ENCODE measurements at places on chromosomes 1 and 21.

DNA sequence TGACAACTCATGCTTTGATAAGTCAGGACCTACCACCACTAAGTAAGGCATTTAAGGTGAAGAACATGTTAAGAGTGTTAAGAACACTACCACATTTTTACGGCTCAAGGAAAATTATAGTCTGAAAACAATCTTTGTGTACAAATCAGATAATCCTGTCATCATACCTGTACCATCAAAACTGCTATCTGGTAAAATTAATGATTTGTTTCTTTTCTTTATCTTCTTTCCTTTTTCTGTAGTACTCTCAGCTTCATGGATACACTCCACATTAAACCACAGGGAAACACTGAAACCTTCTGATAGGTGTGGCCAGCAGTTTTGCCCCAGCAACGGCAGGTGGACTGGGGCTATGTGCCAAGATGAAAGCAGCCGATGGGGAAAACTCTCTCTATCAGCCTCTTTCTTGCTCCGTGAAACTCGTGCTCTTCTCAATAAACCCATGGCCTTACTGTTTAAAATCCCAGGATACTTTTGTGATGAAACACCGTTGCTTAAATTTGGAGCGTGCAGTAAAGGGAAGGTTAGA is 75.1 kb downstream of the LYST start:
- no peak for DNase-seq

GRCh38 chr1:224589006-224589405 is 27.1 kb upstream of the CNIH3 start:
- DNase-seq = no peak

DNA sequence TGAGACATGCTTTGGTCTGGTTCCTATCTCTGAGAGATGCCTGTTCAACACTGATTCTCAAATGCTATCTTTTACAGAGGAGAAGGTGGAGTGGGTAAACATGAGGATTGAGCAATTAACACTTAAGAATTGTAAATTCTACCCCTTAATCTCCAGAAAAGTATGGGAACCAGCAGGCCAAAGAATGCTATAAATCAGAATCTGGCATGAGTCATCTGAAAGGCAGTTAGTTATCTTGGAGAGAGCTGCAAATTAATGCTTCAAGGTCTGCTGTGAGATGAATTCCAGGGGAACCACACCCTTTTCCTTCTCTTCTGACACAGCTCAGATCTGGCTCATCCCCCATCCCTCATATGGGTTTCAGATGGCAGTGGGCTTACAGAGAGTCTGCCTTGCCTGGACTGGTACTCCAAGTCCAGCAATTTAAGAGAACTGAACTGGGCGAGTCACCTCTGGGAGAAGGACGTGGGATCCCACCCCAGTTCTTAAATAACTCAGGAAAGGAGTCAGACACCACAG is 5.2 kb downstream of the S100A10 start:
- no peak for DNase-seq

GRCh38 chr1:29920316-29920715 is 684.0 kb downstream of the PTPRU start:
- no peak for DNase-seq

DNA sequence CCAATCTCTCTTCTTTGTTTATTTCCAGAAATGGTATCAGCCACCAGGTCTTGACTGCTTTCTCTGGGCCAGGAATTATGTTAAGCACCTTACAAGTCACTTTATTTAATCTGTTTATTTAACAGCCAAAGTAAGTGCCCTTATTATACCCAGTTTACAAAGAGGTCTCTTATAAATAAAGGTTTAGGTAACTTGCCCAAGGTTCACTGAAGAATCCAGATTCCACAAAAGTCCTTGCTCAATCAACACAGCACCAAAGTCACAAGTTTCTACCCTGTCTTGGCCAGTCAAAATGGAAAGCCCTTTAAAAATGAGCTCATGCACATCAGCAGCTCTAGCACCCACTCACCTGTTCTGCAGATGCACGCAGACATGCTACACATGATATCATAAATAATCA is 28.0 kb upstream of the ATP1A1 start:
- no peak for DNase-seq
